ENCODE measurements at places on chromosomes 2 and 18. TPM values are rescaled to one million over a fixed set of nuclear protein-coding genes. Genes with fewer than 3 reads are reported as not detected.

SMC6 gene
- 12.1 TPM for total RNA-seq

SDC1 gene
- total RNA-seq, result 0.11 TPM

CDH7 gene
- total RNA-seq, result not detected

TMX3 gene
- 23.0 TPM for total RNA-seq

MGAT4A gene
- 20.0 TPM for total RNA-seq

CDK15 gene
- total RNA-seq, result 0.43 TPM

DNA sequence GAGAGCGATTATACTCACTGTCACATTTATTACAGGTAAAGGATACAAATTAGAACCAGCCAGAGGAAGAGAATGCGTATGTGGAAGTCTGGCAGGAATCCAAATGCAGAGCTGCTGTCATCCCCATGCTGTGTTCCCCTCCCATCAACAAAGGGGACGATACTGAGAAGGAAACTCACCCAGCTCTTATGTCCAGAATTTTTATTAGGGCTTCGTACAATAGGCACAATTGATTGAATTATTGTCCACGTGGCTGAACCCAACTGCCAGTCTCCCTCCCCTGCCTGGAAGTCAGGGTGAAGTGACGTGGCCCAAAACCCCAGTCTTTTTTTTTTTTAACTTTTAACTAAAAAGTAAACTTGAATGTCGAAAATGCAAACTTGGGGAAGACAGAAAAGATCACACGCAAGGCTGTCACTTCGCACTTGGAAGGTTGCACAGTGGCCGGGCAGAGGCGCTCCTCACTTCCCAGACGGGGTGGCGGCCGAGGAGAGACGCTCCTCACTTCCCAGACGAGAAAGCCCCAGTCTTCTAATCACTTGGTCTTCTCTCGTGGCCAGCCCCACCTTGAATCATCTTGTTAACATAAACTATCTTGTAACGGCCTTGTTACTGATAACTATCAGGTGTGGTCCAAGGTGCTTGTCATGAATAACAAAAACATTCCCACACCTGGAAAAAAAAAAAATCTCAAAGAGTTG lies 40.0 kb upstream of the ITSN2 start:
- no peak for DNase-seq

DNA sequence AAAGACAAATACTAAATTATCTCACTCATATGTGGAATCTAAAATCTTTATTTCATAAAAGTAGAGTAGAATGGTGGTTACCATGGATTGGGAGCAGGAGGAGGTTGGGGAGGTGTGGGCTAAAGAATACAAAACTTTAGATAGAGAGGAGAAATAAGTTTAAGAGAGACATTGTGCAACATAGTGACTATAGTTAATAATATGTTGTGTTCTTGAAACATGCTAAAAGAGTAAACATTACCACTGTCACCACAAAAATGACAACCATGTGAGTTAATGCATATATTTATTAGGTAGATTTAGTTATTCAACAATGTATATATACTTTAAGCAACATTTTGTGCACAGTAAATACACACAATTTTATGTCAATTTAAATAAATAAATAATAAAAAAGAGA lies 128.5 kb upstream of the COL3A1 start:
- DNase-seq, result no peak

GRCh38 chr2:216540920-216541319 lies 42.3 kb downstream of the RPL37A start:
- DNase-seq, result no peak

GRCh38 chr2:134508391-134508790 lies 210.4 kb downstream of the TMEM163 start:
- DNase-seq, result no peak

- DNase-seq, result no peak
These were observed 184.1 kb upstream of the RAB12 start for GRCh38 chr18:8424917-8425725.

DNA sequence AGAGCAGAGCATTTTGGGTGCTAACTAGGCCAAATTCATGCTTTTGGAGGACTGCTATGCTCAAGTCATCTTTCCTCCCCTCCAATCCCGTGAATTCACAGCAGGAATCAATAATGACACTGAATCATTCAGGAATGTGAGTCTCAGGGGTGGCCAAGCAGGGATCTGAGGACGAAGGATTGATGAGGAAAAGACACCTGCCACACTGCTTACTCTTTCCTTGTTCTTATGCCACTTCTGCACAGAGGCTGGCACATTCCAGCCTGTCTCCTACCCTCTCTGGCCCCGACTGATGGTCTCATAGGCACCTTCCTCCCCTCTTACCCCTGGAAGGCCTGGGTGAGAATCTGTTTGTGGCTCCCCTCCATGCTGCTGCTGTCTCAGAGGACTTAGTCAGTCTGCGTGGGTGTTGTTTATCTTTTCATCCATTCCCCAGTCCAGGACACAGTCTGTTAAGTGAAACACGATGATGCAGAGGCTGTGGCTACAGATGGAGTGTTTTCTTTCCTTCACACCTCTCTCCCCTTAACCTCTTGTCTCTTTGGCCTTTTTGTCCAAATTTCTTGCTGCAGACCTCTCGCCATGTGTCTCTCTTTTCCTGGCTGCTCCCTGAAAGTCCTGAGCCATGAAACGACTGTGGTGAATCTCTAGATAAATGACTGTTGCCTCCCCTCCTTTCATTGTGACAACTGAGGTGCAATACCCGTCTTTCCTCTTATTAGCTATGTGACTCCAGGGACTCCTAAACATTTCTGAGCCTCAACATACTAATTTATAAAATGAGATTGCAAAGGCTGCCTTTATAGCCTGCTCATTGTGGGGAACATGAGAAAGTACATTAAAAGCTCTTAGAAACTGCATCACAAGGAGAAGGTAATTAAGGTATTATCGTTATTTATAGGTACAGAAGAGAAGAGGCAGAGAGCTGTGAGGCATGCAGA lies 86.9 kb downstream of the RDH14 start:
- no peak for DNase-seq

DNA sequence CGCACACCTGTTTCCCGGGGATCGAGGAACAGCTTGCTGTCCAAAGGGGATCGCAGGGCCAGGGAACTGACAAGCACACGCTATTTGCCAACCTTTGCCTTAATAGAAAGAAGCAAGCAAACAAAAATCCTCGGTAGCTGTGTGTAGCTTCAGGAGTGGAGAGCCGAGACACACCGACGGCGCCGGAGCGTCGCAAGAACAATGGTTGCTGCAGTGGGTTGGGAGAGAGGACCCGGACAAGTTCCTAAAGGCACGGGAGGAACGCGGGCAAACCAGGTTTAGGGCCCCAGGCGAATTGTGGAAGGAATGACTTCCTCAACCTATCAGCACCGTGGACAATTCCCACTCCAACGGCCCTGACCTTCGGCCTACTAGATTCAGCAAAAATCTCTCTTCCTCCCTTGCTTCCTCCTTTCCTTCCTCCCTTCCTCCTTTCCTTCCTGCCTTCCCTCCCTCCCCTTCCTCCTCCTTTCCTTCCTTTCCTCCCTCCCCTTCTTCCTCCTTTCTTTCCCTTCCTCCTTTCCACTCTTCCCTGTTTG lies 4.9 kb upstream of the NEUROD1 start:
- DNase-seq, result no peak

DNA sequence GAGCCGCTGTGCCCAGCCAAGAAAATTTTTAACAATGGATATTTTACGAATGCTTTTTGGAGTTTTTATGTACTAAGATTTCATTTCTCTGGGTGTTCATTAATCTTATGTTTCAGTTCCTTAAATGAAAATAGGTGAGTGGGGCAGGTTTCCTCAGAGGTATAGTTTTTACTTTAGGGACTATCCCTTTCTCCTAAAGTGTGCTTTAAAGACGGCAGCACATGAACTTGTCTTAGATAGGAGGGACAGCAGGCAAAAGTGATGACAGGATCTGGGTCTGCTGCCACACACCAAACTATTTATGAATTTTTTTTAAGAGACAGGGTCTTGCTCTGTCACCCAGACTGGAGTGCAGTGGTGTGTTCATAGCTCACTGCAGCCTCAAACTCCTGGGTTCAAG lies 8.0 kb upstream of the REL start:
- no peak for DNase-seq

GRCh38 chr2:75241696-75242095 lies 42.4 kb upstream of the TACR1 start:
- no peak for DNase-seq

DNA sequence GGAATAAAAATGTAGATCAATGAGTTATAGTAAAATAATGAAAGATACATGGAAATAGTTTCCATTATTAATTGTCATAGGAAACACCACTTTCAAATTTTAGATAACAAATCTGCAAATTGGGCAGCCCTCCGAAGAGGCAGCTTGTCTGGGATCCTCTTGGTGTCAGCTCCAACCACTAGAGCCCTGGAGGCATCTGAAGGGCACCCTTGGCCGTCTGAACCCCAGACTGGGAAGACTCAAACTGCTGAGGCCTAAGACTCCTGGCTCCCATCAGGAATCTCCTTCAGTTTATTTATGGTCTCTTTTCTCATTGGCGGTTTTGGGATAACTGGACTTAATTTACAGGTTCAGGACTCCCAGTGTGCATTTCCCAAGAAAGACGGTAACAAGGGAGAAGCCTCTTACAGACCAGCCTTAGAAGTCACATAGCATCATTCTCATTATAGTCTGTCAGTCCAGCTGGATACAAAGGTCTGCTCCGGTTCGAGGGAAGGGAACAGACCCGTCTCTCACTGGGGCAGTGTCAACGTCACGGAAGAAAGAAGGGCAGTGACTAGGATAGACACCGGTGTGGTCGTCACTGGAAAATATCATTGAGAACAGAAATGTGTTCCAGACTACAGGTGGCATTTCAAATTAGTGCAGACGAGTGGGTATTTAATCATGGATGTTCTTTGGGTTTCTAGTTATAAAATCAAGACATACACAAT lies 390.7 kb upstream of the NETO1 start:
- no peak for DNase-seq

GRCh38 chr2:1696472-1696871 lies 47.8 kb downstream of the PXDN start:
- DNase-seq, result no peak

GRCh38 chr2:164542581-164543021 lies 78.7 kb downstream of the GRB14 start:
- DNase-seq, result no peak

- DNase-seq, result no peak
These were observed 36.2 kb upstream of the YES1 start for GRCh38 chr18:848062-848861.

DNA sequence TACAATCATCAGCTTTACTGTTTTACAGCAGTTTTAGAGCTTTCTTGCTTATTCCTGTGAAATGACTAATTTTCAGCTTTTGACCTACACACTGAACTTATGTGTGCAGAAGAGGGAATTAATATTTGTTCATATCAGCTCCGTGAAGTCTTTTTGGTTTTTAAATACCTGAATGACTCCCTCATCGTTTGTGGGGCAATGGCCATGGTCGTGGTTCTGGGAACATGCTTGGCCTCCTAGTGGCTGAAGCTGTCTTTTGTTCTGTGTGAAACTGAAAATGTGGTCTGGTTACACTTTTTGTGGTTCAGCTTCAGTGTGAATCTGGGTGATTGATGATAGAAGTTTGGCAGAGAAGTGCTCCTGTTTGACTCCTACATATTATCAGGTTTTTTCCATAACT lies 408.1 kb downstream of the THSD7B start:
- DNase-seq, result no peak

GRCh38 chr2:13884291-13884976 lies 748.1 kb upstream of the LRATD1 start:
- DNase-seq, result no peak

DNA sequence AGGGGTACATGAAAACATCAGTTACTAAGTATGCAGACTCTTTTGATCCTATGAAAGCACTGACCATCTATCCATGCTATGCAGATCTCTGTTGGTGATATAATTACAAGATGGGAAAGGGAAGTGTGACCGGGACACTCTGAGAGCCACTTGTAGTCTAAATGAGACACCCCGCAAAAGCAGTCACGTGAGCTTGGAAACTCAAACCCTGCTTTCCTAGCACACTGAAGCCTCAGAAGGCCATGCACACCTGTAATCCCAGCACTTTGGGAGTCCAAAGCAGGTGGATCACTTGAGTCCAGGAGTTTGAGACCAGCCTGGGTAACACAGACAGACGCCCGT lies 137.5 kb downstream of the INO80D start:
- DNase-seq, result no peak

GRCh38 chr2:17976871-17977746 lies 98.6 kb downstream of the KCNS3 start:
- DNase-seq, result no peak

Measured in Right ventricle myocardium superior (tissue), 1 donor.